Stimulated activated effector memory CD8-positive, alpha-beta T cell treated with anti-CD3 and anti-CD28 coated beads, Interleukin-12 subunit alpha, Interleukin-12 subunit beta, amount 100 ng/mL, for 72 hours (primary cell): ENCODE measurements at places on chromosomes 11 and 22.
A peak's percentile ranks its signal among the peaks of the same experiment; 100 is the strongest.

DNA sequence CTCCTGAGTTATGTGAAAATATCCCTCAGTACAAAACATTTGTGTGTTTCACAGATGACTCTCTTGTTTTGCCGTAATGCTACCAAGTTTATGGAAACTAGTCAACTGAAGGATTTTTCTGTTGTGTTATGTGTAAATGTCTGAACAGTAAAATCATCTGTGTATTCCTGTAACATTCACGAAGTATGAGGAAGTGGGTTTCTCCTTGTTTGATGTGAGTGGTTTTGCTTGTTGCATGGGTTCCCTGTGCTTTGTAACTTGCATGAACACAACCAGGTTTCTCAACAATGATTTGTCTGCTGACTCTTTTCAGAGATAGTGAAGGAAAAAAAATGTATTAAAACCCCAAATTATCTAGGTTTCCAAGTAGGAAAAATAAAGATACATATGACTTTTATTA is 138.1 kb downstream of the PGR start:
- no peak for DNase-seq

DNA sequence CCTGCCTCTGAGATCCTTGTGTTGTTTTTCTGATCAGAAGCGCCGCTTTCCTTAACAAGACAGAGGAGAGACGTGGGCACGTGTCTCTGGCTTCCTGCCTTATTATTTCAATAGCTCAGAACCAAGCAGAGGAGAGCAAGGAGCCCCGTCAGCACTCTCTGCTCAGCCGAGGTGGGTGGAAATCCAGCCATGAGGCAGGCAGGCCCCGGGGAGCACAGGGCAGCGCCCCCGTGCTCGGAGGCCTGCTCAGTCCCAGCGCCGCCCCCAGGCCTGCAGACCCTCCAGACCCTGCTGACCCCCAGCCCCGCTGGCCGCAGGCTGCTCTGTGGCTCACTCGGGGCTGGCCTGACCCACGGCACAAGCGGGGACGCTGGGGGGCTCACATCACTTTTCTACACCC is 162.8 kb downstream of the BRD1 start:
- DNase-seq: no peak

DNA sequence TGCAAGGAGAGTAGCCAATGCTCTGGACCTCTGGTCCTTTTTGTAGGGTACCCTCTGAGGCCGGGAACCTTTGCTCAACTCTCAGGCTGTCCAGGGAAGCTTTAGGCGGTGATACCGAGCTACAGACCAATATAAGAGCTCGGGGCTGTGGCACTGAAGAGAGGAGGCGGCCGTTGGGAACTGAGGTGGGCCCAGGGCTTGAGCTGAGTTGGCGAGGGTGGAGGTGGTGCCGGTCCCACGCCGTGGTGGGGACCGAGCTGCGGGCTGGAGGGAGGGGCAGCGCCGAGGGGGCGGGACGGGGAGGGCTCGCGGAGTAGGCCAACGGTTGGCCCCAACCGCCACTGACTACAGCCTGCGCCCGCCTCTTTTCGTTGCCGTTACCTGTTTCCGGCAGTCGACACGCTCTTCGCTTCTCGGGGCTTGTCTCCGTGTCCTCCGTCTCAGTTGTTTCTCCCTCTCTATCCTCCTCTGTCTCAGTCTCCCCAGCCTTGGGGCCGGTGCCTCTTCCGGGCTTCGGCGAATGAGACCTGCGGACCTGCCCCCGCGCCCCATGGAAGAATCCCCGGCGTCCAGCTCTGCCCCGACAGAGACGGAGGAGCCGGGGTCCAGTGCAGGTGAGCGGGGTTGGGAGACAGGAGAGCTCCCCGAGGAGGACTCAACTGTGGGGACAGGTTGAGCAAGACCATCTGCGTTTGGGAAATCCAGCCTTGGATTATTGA is at the start of gene NEU3:
TSS of gene NEU3 (plus strand) at position 393 of the 719 bp plus-strand sequence. CDS start at position 521, 128 bp downstream.
- DNase-seq: peak; percentile 86

DNA sequence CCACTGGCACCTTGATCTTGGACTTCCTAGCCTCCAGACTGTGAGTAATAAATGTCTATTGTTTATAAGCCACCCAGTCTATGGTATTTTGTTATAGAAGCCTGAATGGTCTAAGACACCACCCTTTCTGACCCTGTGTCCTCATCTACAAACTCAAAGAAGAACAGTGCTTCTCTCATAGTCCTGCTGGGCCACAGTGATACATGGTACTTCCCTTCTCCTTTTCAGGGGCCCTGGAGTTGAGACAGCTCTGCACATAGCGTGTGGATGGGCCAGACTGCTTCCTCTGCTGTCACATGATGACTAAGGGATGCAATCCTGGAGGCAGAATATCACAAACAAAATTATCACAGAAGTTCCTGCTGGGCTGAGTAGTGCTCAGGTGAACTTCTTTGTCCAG is 5.0 kb downstream of the KCNJ11 start:
- no peak for DNase-seq

DNA sequence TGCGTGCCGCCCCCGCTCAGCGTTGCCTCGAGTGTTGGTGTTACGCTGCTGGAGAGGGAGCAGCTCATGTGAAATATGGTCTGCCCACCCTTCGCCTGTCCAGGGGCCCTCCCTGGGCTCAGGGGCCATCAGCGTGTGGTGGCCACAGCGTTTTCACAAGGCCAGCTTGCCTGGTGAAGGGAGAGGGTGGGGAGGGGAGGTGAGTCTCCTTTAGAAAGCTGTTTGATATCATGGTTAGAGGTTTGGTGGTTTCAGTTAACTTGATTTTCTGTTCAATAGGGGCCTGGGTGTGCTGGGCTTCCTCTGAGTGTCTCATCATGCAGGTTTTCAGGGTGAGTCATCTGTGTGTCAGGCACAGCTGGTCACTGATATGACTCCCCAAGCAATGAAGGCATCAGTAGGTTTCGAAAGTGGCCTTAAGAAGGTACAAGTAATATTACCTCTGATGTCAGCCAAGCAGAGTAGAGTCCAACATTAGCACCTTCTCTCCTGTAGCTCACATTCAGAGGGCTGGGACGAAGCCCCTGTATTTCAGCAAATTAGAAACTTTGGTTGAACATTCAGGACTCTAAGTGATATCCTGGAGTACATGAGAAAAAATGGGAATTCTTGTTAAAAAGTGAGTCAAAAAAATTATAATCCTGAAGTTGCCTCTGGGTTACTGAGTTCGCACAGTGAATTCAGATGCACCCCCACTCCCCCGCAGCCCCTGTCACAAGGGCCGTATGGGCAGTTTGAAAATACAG is 172.5 kb downstream of the TBC1D22A start:
- DNase-seq: peak; percentile 60

GRCh38 chr11:117075186-117075585 is 23.0 kb downstream of the SIK3 start:
- no peak for DNase-seq

DNA sequence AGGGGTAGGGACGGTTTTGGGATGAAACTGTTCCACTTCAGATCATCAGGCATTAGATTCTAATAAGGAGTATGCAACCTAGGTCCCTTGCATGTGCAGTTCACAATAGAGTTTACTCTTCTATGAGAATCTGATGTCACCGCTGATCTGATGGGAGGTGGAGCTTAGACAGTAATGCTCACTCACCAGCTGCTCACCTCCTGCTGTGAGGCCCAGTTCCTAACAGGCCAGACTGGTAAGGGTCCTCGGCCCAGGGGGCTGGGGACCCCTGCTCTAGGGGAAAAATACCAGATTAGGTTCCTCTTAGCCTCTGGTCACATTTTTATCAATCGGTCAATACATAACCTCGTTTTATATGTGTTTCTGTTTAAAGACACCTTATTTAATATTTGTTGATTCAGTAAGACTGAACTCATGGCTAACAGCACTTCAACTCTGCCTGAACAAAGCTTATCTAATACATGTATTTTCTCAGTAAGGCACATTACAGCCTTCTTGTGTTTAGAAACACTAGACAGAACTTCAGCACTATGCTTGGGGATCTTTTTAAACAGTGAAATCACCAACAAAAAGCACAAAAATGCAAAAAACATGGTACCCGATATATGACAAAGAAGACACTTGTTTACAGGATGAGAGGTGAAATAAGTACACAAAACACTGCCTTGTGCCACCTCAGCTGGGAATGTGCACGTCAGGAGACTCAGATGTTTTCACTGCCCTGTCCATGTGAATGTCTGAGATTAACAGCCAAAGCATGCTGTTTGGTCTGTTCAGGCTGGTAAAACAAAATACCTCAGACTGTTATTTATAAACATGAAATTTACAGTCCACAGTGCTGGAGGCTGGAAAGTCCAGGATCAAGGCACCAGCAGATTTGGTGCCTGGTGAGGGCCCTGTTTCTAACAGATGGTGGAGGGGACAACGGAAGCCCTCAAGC is 107.5 kb downstream of the USP35 start:
- DNase-seq: no peak

- DNase-seq: no peak
These were observed 75.9 kb downstream of the FAM83F start for GRCh38 chr22:40070701-40071100.

- no peak for DNase-seq
These were observed 116.9 kb downstream of the SIK3 start for GRCh38 chr11:116981266-116981885.

DNA sequence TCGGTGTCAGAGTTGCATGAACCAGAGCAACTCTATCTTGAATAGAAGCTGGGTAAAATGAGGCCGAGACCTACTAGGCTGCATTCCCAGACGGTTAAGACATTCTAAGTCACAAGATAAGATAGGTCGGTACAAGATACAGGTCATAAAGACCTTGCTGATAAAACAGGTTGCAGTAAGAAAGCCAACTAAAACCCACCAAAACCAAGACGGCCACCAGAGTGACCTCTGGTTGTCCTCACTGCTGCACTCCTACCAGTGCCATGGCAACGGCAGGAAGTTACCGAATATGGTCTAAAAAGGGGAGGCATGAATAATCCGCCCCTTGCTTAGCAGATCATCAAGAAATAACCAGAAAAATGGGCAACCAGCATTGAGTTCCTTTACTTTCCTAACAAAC is 2.4 kb upstream of the KAT5 start:
- DNase-seq: no peak
